ENCODE measurements at places on chromosomes 2 and 18.

DNA sequence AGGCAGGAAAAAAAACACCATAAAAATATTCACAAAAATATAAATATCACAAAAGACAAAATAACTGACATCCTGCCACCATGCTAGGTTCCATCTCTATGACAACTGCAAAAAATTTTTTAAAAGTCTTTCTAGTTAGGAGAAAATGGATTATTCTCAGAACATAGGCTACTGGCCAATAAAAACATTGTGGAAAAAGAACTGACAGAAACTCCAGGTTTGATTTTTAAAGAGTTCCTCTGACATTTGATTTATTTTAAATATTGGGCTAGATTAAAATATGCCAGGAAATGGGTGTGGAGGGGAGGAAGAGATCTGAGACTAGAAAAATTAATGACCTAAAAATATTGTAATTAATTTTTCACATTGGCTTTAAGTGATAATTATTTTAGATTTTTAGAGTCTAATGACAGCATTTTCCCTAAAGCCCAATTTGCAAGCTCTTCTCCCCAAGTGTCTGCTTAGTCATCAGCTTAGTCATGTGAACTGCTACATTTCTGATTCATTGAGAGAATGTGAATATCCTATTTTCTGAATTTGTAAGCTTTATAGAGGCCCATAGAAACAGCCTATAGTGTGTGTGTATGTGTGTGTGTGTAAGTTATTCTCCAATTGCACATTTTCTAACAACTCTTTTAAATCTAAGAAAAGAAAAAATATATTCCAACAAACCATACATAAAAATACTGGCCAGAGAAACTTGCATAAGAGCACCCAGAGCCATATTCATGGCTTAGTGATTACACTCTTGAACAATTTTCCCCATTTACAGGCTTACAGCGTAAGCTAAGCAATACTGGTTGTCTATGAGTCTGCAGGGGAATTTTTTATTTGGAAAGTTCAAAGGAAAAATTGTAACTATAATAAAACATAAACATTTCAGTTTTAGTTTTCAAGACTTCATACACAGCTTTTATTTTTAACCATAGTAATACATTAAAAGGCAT lies 48.4 kb downstream of the TMEFF2 start:
- ATAC-seq = peak; percentile 58

GRCh38 chr18:62857263-62857976 lies 142.1 kb downstream of the PHLPP1 start:
- no peak for ATAC-seq

DNA sequence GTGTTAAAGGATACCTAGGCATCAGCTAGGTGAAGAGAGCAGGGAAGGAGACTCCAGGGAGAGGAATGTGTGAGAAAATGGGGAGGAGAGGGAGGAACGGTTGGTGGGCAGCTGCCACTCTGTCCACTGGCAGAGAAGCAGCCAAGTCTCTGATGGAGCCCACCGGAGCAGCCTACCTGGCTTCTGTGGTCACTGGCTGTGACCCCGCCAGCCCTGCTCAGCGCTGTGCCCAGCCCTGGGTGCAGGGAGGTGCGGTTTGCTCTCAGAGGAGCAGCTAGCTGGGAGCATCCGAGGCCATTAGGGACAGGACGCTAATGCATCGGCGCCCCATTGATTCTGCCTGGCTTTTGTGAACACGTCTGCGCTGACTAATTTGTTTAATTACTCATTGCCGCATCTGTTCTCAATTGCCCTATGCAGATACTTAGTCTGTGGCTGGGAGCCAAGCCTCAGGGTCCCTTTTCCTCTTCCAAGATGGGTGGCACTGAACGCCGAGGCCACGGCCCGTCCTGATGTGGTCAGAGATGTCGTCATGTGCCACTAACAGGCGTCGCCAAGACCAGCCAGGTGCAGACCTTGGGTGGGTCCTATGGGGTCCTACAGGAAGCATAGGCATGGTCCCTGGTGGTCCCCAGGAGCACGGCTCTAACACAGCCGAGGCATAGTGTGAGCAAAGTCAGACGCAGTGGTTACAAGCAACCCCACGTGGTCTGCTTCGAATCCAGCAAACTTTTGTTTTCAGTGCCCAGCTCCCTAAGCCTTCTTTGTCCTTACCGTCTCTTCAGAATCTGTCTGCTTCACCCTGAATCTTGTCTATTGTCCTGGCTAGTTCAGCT lies 82.0 kb downstream of the RRM2 start:
- ATAC-seq = peak; percentile 24

GRCh38 chr2:56288838-56289580 lies 105.2 kb downstream of the CCDC85A start:
- no peak for ATAC-seq

GRCh38 chr2:124804014-124804940 lies 779.2 kb downstream of the CNTNAP5 start:
- ATAC-seq = no peak

GRCh38 chr2:152468899-152469692 lies 134.1 kb downstream of the FMNL2 start:
- no peak for ATAC-seq

DNA sequence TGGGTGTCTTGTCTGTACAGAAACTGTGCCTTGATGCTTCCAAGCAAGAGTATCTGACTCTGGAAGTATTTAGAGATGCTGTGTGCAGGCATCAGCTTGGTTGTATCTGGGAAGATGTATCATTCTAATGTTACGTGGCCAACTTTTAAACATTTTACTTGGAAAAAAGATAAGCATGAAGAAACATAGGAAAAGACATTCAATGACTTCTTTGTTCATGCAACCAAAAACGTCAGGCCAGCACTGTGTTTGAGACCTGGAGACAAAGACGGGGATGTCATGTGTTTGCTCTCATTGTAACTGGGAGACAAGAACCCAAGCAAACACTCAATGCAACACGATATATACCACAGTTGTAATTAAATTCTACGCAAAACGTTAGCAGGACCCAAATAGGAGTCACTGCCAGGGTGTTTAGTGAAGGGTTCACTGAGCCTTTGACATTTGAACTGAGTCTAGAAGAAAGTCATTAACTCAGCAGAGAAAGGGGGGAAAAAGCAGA lies 8.9 kb upstream of the SESTD1 start:
- no peak for ATAC-seq

GRCh38 chr18:72119082-72119481 lies 425.1 kb downstream of the CBLN2 start:
- ATAC-seq = no peak

- no peak for ATAC-seq
These were observed 1022.4 kb downstream of the TMEM182 start for GRCh38 chr2:103784261-103784660.

DNA sequence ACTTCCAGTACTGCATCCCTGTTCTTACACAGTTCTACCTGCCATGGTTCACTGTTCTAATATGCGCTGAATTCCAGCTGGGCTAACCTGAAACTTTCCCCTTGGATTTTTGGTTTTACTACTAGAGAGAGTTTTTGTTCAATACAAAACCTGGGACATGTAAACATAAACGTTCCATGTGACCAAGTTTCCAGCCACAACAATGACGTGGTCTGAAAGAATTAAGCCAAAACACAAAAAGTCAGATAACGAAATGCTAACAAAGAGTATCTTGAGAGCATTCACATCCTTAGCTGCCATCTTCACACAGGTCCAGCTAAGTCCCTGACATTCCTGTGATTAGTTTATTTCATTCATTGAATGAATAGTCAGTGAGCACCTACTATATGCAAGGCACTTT lies 467.0 kb upstream of the PKDCC start:
- ATAC-seq = no peak

GRCh38 chr2:210460322-210461227 lies 16.0 kb downstream of the LANCL1 start:
- no peak for ATAC-seq

- ATAC-seq = no peak
These were observed 135.8 kb downstream of the TPO start for GRCh38 chr2:1548910-1549673.

GRCh38 chr18:75694292-75694691 lies 266.8 kb upstream of the SMIM21 start:
- ATAC-seq = no peak

GRCh38 chr2:7555260-7555659 lies 638.0 kb downstream of the RNF144A start:
- no peak for ATAC-seq

DNA sequence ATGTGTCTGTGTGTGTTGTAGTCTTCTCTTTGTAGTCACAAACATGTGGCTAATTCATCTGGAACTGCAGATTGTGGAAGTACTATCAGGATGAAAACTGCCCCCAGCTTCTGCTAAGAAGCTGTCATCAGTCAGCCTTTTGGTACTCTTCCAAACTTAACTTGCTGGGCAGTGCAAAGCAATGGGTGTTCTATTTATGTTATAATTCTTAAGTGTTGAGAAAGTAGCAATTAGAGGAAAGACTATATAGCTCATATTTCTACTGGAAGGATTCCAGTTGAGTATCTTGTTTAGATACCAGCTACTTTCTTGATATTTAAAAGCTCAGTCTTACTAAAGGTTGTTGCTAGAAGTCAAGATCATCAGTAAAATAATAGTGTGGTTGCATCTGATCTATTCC lies 52.1 kb downstream of the SLC38A11 start:
- peak; percentile 71 for ATAC-seq

DNA sequence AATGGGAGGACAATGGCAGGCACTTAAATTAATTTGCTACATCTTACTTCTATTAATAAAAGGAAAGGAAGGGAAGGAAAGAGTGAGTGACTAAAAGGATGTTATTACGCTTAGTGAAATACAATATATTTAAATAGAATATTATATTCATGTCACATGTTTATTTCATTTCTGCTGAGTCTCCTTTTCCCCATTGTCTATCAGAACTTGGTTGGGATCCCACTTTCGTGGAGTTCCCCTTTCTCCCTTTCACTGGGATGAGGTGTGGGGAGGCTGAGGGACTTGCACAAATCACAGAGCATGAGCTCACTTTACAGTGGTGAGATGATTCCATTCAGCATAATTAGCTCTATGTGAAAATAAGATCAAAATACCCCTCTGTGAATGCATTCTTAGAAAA lies 730.6 kb downstream of the TSN start:
- no peak for ATAC-seq

GRCh38 chr2:236676136-236676873 lies 106.7 kb downstream of the ACKR3 start:
- no peak for ATAC-seq

DNA sequence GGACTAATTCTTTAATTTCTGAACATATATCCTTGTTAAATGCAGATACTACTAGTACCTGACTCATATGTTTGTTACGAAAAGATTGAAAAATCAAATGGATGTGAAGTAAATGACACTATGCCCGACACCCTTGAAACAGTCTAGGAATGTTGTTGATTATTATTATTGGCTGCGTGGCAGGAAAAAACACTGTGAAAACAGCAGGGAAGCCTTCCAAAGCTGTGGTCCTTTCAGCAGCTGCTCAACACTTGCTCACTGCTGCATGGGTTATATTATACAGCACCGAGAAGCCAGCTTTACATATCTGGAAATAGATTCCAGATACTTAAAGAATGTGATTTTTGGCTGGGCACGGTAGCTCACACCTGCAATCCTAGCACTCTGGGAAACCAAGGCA lies 26.5 kb downstream of the CRYGD start:
- ATAC-seq = no peak

GRCh38 chr2:192437653-192438052 lies 242.9 kb upstream of the TMEFF2 start:
- no peak for ATAC-seq

GRCh38 chr18:48733643-48734253 lies 194.9 kb downstream of the CTIF start:
- ATAC-seq = no peak

DNA sequence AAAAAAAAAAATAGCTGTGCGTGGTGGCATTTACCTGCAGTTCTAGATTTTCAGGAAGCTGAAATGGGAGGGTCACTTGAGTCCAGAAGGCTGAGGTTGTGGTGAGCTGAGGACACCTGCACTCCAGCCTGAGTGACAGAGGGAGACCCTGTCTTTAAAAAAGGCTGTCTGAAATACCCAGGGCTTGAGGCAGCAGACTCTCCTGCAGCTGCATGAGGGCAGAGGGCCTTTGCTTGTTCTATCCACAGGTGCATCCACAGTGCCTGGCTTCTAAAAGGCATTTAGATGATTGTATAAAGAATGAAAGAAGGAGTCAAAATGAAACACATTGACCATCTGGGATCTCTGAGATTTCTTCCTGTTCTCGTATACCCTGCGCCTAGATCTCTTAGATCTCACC lies 152.9 kb downstream of the MGAT5 start:
- ATAC-seq = no peak

GRCh38 chr2:98389251-98389605 lies 43.0 kb downstream of the CNGA3 start:
- no peak for ATAC-seq

DNA sequence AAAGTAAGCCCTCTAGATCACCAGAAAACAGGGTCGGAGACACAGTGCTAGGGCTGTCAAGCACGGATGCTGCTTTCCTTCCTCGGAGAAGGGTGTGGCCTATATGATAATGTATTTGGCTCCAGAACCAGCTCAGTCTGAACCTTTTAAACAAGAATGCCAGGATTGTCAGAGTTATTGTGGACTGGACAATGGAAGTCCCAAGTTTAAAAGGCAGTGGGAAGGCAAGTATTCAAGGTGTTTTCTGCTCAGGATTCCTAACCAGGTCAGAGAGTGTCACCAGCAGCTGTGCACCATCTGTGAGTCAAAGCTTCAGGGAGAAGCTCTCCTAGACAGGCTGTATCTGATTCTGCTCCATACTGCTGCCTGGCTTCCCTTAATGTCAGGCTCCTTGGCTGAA lies 94.8 kb downstream of the SPOPL start:
- ATAC-seq = no peak

GRCh38 chr2:153474876-153475435 lies 3.6 kb downstream of the RPRM start:
- no peak for ATAC-seq

GRCh38 chr2:111919365-111919764 lies 21.0 kb downstream of the MERTK start:
- ATAC-seq = peak; percentile 28

DNA sequence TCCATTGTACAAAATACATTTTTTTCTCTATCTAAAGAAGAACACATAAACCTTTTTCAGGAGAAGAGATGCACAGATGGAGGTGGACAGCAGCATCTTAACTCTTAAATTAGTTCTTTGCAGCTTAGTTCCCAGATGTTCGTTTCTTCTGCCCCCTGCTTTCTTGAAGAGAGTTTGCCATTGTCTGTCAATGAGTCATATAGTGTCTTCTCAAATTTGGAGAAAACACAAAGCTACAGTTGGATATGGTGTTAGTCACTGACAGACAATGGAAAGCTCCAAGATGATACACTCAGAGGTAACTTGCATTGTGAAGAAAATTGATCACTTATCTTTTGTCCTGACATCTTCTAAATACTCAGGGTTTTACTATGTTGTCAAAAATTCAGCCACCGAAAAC lies 48.8 kb upstream of the TMEFF2 start:
- ATAC-seq = peak; percentile 26

DNA sequence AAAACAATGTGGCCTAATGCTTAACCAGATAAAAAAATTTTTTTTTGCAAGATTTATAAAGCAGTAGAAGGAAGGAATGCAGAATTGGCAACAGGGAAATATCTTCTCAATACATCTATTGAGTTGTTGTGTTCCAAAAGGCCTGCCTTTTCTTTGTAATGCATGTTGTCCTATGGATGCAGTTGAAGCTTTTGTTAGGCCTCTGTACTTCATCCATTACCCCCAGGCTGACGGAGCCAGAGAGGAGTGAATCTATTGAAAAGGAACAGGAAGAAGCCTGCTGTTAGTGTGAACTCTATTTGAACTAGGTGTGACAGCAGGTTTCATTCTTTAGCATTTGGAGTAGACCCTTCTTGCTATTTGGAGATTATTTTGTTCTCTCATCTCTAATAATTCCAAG lies 56.5 kb downstream of the MTX2 start:
- no peak for ATAC-seq
